WTC11 (cell line): ENCODE measurements at places on chromosomes 16 and 17. TPM values are rescaled to one million over a fixed set of nuclear protein-coding genes. Genes with fewer than 3 reads are reported as not detected.

The CDK3 gene
- 9.5 to 11.3 TPM (median 10.2 TPM) in 3 replicates for total RNA-seq

The ADAD2 gene
- total RNA-seq, result 0.71 to 1.6 TPM (median 1.4 TPM) in 3 replicates

The ZMYND15 gene
- total RNA-seq, result 0.39 to 0.71 TPM (median 0.63 TPM) in 3 replicates

GRCh38 chr17:64074704-64075426 lies 54.4 kb upstream of the ICAM2 start:
- DNase-seq, result no peak

GRCh38 chr16:19219836-19220235 lies 51.8 kb downstream of the SYT17 start:
- no peak for DNase-seq
